Stimulated activated CD8-positive, alpha-beta memory T cell treated with anti-CD3 and anti-CD28 coated beads, Interleukin-4, amount 100 ng/mL, for 24 hours (primary cell): ENCODE measurements at places on chromosomes 3 and 15.

- DNase-seq, result no peak
Observed at GRCh38 chr3:1087066-1087560, 5.7 kb upstream of the CNTN6 start.

GRCh38 chr3:69896095-69896494, 103.4 kb upstream of the SAMMSON start:
- no peak for DNase-seq

DNA sequence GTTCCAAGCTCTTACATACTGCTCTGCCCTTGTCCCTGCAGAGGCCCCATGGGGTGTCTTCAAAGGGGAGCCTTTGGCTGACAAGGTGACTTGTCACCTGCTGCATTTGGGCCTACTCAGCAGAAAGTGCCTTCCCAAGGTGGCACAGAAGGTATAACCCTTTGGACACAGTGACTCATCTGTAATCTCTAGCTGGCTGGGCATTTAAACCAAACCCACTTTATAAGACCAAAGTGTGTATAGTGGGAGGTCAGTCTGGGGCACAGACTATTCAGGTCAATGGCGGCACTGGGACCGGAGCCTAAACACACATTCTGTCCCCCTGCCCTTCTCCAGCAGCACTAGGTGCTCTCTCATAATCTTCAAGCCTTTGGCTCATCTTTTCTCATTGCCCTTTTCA, 35.1 kb downstream of the GJD2 start:
- no peak for DNase-seq

DNA sequence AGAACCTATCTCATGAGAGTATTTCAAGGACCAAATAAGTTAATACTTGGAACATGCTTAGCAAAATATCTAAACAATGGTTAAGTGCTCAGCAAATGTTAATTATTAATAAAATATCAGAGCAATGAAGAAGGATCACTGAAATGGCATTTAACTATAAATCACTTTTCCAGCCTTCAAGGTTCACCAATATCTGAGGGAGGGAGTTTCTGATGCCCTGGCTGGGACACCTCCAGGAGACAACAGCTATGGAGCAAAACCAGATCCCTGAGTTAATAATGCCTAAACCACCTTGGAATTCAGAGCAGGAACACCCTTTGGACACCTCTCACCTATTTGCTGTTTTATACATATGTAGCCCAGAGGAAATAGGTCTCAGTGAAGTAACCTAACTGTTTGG, 6.4 kb upstream of the FAM174B start:
- DNase-seq, result no peak
